ENCODE measurements at places on chromosomes 1 and 21. TPM values are rescaled to one million over a fixed set of nuclear protein-coding genes. Genes with fewer than 3 reads are reported as not detected.

The PCNX2 gene
- 4.2 TPM for total RNA-seq

The SPATA17 gene
- 0.78 TPM for total RNA-seq

The MFAP2 gene
- 4.8 TPM for total RNA-seq

The HSD17B7 gene
- total RNA-seq, result 4.6 TPM

The CHIA gene
- total RNA-seq, result not detected

The TMEM52 gene
- total RNA-seq, result 0.70 TPM

The DMRTA2 gene
- total RNA-seq, result 0.08 TPM

The RBP7 gene
- total RNA-seq, result 7.4 TPM

The TBX19 gene
- total RNA-seq, result 0.48 TPM

The RIIAD1 gene
- 4.3 TPM for total RNA-seq

The B3GALT2 gene
- total RNA-seq, result 30.3 TPM

The CFHR3 gene
- not detected for total RNA-seq

The KCNJ15 gene
- 1.2 TPM for total RNA-seq

The TFAP2E gene
- 0.48 TPM for total RNA-seq

The ZNF683 gene
- total RNA-seq, result not detected

The LDLRAD2 gene
- total RNA-seq, result 0.05 TPM

The OR2T35 gene
- total RNA-seq, result not detected

The OR10J1 gene
- not detected for total RNA-seq

The CRYAA gene
- total RNA-seq, result not detected

The TUT4 gene
- 37.1 TPM for total RNA-seq

The FMN2 gene
- total RNA-seq, result 0.38 TPM

The SMIM12 gene
- total RNA-seq, result 49.4 TPM

The GJC2 gene
- 1.6 TPM for total RNA-seq

The CYP4A22 gene
- not detected for total RNA-seq

The KCNN3 gene
- total RNA-seq, result 2.8 TPM

The USH2A gene
- total RNA-seq, result 3.6 TPM

The TNFRSF8 gene
- total RNA-seq, result 1.4 TPM

The RXFP4 gene
- not detected for total RNA-seq

The SPRR2A gene
- total RNA-seq, result not detected
